Neuronal stem cell (in vitro differentiated cells): ENCODE measurements at places on chromosomes 6 and 20.

DNA sequence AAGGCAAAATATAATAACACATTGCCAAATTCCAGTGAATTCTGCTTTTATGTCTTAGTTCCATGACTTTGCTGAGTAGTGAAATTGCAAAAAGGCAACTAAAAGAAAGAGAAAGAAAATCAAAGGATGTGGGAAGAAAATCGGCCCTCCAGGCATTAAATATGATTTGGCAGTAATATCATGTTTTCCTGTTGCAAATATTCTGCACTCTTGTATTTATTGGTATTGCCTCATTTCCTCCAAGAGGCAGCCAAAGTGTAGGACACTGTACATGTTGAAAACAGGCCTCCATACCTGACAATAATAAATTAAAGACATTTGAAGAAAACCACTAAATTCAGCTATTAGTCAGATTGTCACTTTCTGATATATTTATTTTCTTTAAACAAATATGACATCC lies 460.0 kb upstream of the NOX3 start:
- DNase-seq = no peak

- no peak for DNase-seq
Measured at GRCh38 chr6:100998111-100998510, 117.0 kb upstream of the ASCC3 start.

GRCh38 chr6:121967631-121968030 lies 431.8 kb upstream of the HSF2 start:
- DNase-seq = no peak

DNA sequence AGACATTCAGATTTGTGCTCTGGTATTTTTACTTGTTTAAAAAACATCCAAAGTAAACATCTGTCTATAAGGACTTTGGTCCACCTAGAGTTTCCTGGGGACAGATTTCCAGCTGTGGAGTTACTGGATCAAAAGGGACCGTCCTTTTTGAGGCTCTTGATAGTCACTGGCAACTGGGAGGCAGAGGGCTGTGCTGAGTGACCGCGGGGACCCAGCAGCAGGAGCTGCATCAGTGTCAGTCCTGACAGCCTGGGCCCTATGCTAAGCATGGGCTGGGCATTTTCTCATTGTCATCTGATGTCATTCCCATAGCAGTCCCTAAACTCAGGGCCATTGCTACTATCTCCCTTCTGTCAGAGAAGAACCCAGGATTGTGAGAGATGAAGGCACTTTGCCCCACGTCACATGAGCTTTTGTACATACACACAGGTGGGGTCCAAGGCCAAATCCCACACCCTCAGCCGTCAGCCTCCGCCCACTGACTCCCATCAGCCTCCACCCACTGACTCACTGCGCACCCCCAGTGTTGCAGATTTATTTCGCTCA lies 293.8 kb downstream of the TAF4 start:
- no peak for DNase-seq

DNA sequence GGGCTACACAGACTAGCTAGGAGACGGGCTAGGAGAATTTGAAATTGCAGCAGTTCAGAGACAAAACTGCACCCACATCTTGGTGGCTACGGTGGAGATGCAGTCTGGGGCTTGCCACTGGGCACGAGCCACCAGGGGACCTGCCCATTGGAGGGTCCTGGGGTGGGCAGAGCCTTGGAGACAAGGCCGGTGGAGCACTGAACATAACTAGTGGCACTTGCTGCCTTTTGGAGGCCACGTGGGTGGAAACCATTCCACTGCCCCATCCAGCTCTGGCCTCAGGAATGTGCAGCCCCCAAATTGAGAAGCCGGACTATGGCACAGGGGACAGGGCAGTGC lies 113.4 kb downstream of the NFATC2 start:
- no peak for DNase-seq

DNA sequence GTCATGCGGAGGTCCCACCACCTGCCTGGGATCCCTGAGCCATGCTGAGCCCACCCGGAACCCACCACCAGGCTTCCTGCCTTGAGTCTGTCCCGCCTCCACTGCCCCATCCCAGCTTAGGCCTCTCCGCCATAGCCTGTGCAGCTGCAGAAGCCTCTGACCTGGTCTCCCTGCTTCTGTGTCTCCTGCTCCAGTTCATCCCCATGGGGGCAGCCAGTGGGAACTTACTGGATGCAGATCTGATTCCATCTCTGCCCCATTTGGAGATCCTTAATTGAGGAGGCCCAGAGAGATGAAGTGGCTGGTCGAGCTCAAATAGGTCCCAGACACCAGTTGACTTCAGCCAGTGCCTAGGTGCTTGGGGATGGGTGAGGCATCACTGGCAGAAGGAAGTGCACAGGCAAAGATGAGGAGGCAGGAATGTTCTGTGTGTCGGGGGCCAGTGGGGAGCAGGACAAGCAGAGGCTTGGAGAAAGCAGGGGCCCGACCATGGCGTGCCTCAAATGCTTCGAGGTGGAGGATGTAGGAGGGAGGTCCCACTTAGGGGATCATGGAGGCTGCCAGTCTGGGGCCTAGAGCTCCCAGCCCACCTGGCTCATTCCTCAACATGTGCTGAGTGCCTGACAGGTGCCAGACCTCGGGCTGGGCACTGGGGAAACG lies 112.8 kb downstream of the TOX2 start:
- DNase-seq = no peak

- DNase-seq = no peak
Measured at GRCh38 chr6:1713016-1713600, 103.4 kb downstream of the FOXC1 start.

- no peak for DNase-seq
Measured at GRCh38 chr6:69783108-69783507, 13.7 kb downstream of the LMBRD1 start.
